Stromal cell of bone marrow (primary cell): ENCODE measurements at places on chromosomes 12 and 14.

DNA sequence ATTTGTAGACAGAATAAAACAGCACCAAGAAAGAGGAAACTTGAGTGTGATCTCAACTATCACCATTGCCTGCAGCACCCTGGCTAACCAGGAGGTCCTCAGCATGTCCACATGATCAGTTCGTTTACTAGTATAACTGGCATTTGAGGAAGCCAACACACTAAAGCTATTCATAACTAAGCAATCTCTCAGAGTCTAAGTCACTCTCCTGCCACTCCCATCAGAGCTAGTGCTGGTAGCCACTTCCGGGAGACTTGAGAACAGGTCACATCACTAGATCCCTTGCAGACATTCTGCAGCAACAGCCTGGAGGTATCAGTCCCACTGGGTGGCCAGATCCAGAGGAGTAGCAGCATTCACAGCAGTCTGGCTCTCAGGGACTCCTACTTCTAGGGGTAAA, 352.9 kb upstream of the OR4E1 start:
- DNase-seq = no peak

DNA sequence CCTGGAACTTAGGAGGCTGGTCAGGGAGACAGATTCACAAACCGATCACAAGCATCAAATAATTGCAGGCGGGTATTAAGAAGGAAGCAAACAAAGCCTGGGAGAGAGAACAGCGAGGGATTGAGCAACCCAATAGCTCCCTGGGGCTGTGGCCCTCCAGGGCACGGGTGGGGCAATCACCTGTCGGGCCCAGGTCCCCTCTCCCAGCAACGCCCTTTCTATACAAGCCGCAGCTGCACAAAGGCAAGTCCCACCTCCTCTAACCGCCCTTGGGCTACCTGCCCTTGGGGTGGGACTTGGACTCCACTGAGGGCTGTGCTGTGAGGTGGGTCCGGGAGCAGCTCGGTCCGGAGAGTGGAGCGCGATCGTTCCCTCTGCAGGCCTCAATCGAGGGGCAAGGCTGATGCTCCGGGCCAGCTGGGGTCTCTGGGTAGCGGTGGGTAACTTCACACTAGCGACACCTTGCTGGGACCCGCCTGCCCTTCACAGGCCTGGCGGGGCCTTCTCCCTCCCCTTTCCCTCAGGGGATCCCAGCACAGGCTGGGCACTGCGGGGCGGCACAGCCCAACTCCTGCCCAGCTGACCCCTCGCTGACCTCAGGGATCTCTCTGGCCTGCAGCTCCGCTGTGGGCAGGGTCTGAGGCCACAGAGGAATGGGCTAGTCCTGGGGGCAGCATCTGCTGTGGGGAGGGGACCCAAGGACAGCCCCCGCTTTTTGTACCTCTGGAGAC, 8.0 kb downstream of the PHB2 start:
- no peak for DNase-seq

DNA sequence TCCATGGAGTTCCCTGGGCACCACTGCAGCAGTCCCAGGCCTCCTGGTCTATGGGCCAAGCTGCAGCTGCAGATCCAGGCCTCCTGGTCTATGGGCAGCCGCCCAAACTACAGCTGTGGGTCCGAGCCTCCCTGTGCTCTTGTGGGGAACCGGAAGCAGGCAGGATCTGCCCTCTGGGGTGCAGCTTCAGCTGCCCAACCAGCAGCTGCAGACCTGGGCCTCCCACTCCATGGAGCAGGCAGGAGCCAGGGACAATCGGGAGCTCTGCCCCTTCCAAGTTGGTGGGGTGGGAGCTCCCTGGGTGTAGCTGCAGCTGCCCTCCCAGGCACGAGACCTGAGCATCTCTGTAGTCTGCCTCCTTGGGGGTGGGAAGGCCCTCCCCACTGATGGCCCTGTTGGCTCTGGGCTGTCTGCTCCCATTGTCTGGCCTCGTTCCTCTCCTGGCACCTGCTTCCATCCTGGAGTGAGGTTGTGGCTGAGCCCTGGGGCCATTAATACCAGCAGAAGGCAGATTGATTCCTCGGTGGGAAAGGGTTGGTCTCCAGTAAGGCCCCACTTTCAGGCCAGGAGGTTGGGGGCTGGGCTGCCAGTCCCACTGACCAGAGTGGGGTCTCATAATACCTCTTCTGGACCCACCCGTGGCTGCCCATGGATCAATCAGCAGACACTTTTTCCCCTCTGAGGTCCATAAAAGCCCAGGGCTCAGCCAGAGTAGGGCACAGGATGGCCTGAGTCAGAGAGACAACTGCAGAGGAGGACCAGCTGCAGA, 142.1 kb downstream of the GPR65 start:
- DNase-seq = no peak

DNA sequence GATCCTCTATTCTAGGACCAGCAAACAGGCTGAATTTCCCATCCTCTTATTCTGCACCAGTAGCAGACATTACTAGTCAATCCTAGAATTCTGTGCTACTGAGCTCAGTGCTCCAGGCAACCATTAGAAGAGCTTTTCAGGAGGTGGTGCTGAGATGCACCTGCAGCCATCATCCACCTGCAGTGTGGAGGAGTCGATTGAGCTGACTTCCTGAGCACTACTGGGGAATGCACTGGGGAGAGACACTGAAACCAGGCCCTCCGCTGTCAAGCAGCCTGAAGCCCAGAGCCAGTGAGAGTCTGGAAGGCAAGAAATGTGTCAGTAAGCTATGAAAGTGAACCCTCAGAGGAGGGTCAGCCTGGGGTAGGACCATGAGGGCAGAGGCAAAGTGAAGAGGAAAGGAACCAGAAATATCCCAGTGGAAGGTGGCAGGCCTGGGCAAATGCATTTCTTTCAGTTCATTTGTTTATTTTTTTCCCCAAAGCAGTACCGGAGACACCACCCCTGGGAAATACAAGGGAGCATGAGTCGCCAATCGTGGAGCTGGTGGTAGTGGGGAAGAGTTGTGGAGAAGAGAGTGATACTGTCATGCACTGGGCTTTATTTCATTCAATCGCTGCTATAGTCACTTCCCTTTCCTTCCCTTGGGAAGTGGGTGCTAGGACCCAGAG, 23.0 kb upstream of the SERPINA4 start:
- DNase-seq = no peak

DNA sequence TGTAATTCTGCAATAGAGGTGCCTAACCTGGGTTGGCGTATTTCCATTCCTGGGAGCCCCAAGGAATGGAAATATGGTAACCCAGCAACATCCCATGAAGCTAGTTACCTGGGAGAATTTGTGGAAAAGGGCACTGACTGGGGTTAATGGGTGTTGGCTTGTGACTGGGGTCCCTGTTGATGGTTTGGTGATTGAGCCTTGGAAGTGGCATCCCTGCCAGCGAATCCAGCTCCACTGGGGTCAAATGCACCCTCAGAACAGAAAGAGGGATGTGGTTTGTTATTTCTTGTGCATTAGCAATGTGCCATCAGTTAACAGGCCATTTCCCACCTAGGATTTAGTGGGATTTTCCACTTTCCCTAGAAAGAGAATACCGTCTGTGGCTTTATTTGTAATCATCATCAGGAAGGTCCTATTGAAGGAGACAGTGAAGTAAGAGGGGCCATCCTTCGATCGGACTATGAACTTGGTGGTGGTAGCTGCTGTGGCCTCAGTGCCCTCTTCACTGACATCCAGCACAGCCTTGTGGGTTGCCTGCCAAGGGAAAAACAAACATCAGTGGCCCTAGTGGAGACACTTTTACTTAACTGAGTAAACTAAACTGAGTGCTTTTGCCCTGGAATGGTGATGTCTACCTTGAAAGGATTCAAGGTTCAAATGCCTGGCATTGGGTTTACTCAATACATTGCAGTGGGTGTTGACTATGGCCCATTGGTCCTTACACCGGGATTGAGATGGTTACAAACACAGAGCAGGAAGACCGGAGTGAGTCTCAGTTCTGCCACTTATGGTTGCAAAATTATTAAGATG, 10.4 kb upstream of the SERPINA11 start:
- DNase-seq = no peak

DNA sequence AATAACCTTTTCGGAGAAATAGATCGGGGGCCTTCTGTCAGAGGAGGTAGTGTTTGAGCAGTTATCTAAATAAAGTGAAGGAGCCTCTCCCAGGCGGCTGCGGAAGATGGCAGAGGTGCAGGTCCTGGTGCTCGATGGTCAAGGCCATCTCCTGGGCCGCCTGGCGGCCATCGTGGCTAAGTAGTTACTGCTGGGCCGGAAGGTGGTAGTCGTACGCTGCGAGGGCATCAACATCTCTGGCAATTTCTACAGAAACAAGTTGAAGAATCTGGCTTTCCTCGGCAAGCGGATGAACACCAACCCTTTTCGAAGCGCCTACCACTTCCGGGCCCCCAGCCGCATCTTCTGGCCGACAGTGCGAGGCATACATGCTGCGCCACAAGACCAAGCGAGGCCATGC, 186.1 kb downstream of the KTN1 start:
- DNase-seq = no peak

DNA sequence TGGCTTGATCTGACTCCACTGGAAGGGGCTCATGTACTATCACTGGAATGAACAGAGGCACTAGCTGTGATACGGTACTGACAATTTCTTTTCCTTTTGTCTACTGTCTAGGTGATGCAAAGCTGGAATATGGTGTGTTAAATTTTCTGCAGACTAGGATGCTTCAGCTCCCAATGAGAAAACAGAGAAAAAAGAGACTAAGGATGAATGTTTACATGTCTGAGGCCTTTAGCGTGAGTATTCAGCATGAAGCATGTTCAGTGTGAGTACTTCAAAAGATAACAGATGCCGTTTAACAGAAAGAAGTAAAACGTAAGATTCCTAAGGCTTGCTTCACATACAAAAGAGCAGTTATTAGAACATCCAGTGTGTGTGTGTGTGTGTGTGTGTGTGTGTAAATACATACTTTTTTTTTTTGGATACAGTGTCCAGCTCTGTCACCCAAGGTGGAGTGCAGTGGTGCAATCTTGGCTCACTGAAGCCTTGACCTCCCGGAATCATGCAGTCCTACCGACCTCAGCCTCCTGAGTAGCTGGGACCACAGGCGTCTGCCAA, 92.3 kb upstream of the FERMT2 start:
- DNase-seq = no peak

- no peak for DNase-seq
These were observed 28.0 kb downstream of the DAO start for GRCh38 chr12:108907839-108908351.

DNA sequence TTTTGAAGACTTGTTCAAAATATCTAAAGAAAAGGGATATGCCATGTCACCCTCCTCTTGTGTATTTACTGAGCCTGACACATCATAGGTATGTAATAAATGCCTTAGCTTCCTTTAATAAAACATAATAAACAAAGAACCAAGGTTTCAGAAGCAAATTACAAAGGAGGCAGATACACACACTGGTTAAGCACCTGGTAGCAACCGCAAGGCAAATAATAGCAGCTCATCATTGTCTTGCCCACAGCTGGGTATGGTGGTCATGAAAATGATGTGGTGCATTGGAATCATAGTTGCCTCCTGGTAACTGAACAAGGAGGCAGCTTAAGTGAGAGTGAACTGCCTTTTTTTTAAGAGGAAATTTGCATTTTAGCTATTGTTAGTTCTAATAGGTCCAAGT, 39.0 kb downstream of the PAX9 start:
- DNase-seq = no peak

- DNase-seq = no peak
These were observed 77.0 kb upstream of the SYT1 start for GRCh38 chr12:78787576-78787975.

GRCh38 chr12:684416-684815, 21.2 kb upstream of the NINJ2 start:
- DNase-seq = no peak

DNA sequence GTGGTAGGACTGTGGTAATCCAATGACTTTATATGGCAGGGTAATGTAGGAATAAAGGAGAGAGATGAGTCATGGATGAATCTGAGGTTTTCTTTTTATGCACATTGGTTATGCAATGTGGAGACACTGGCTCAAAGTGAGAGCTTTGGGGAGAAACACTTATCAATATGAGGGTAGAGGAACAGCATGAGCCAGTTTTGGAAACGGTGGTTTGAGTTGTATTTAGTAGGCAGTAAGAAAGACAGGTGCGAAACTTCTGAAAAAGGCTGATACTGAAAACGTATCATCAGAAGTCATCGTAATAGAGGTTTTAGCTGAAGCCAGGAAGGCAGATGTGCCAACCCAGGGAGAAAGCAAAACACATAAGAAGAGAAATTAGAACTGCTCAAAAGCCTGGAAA, 854.8 kb upstream of the SEL1L start:
- DNase-seq = no peak

GRCh38 chr12:12654691-12655460, 41.1 kb downstream of the GPR19 start:
- no peak for DNase-seq

DNA sequence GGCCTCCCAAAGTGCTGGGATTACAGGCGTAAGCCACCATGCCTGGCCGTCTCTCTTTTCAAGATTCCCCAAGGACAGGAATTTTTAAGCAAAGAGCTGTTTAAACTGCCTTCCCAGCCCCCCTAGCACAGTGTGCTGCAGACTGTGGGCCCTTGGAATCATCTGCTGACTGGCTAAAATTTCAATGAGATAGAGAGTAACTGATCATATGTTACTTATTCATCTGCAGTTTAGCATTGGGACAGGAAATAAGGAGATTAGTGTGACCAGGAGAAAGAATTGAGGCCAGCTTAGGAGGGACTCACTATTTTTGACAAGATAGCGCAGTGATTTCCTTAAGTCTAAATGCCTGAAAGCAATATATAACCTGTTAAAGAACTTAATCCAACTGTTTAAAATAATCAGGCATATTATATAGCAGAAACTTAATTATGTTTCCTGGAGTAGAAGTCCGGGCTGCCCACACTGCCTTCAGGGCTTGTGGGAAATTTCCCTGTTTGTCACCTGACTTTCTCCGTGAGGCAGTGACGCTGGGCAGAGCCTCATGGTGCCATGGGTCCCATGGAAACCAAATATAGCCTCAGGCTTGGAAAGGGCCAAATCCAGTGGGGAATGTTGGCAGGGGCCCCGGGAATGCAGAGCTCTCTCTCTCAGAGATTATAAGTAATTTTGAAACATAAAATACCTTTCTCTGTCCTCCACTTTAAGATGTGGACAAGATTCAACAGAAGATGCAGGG, 22.8 kb upstream of the CEBPE start:
- DNase-seq = peak; percentile 53

- no peak for DNase-seq
These were observed 1.3 kb downstream of the TRHDE start for GRCh38 chr12:72273499-72273837.

DNA sequence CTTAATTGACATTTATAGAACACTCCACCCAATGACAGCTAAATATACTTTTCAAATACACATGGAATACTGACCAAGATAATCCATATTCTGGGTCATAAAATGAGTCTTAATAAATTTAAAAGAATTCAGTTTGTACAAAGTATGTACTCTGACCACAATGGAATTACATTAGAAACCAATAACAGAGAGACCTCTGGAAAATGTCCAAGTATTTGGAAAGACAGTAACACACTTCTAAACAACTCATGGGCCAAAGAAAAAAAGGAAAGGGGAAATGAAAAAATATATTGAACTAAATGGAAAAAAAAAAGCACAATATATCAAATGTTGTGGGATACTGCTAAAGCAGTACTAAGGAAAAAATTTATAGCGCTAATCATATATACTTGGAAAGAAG, 52.0 kb downstream of the CRACR2A start:
- DNase-seq = peak; percentile 18
